ENCODE measurements at places on chromosomes 2 and 18.

DNA sequence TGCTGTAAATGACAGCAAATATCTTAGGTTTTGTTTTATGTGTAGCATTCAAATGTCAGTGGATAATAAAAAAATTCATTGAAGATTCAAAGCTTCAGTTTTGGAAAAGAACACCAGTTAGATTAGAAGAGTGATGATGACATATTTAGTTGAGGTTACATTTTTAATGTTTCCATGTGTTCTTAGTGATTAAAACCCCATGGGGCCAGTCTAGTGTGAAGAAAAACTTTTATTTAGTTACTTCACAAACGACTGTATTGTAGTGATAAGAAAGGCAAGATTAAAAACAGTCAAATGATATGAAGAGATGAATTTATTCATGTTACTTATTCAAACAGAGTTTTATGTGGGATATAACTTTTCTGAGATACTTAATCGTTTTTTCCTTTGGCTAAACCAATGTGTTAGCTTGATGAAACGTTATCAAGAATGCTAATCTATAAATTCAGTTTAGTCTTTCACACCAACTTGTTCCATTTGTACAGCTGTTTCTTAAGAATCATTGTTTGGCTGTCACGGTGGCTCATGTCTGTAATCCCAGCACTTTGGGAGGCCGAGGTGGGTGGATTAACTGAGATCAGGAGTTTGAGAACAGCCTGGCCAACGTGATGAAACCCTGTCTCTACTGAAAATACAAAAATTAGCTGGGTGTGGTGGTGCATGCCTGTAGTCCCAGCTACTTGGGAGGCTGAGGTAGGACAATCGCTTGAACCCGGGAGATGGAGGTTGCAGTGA is 11.6 kb downstream of the BMPR2 start:
- DNase-seq: no peak

DNA sequence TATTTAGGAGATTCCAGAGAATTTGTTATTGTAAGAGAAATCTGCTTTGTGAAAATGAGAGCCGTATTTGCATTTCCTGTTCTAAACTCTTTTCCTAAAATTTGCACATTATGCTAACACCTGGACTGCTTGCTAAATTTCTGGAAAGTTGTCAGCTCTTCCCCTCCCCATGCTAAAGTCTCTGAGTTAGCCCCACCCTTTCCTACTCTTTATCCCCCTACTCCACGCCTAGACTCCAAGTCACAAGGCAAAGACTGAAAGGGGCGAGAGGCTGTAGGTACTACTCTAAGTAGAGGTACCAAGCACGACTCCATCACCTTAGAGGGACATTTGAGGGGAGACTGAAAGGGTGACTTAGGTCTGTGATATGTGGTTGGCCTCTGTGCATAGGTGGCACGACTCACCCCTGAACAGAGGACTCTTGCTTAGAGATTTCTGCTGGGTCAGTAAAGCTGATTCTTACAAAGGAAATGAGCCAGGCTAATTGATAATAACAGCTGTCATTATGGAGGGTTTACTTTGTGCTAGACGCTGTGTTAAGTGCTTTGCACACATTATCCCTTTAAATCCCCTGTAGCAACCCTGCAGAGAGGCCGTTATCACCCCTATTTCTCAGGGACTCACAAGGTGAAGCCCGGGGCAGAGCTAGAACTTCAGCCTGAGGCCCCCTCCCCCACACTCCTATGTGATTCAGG is 373.5 kb downstream of the EN1 start:
- DNase-seq: no peak

- no peak for DNase-seq
These were observed 130.9 kb upstream of the ITGA6 start for GRCh38 chr2:172296267-172297046.

DNA sequence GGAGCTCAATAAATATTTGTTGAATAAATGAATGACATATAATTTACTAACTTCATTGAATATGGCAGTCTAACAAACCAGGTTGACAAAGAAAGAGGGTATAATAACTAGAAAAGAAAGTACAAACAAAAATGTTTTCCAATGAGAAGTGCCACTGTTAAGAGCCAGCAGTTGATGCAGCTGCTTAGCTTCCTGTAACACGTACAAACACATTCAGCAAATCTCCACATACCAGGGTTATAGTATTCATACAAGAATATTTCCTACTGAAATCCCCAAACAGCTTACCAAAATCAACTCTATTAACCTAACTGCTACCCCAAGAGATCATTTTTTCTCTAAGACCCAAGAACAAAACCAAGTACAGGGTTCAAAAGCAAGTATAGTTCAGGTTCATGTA is 77.7 kb downstream of the THADA start:
- no peak for DNase-seq

DNA sequence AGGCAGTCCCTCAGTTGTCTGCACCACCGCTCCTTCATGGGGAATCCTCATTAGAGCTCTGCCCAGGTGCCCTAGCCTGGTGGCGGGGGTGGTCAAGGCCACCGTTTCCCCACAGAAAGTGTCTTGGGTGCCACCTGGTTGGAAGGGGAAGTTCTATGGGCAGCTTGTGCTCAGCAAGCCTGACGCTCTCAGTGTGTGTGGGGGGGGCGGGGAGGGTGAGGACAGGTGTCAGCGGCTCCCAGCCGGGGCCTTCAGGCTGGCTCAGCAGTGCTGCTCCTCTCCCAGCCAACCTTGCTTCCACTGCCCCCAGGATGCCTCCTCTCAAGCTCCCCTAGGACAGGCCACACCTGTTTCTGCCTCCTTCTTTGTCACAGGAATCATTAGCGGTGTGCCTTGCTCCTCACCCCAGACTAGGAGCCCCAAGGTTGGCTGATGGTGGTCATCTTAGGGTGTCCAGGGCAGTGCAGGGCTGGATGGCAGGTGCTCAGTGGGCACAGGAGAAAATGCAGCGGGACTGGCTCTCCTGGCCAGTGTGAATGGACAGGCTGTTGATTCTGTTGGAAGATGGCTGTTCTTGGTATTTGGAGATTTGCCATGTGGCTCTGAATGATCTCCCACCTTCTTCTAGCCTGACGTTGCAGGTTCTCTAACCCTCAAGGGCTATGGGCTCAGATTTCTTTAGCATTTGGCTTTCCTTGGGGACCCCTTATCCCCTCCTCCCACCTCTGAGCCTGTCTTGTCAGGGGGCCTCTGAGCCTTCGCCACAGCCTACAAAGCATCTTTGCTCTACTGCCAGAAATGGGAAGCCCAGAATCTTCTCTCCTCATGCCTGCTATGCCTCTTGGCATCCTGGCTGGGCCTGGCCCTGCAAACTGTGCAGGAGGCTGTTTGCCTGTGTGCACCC is 185.8 kb upstream of the HS6ST1 start:
- no peak for DNase-seq

DNA sequence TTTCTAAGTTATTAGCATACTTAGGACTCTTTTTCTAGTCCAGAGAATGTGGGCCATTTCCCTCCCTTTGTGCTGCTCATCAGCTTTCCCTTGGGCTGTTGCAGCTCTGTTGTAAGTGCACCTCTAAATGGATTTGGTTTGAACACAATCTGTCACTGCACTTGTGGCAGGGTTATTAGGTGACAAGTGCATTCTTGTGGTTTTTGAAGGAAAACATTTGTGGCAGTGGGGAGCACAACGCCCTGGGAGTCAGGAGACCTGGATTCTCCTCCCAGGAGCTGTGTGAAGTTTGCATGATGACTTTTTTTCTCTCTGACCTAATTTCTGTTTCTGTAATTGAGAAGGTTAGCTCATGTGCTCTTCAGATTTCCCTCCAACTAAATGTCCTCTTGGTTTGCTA is 630.9 kb upstream of the FAM98A start:
- no peak for DNase-seq

- no peak for DNase-seq
These were observed 52.0 kb upstream of the ARL4C start for GRCh38 chr2:234548695-234549420.
